ENCODE measurements at places on chromosomes 5 and 9. TPM values are rescaled to one million over a fixed set of nuclear protein-coding genes. Genes with fewer than 3 reads are reported as not detected.

DNA sequence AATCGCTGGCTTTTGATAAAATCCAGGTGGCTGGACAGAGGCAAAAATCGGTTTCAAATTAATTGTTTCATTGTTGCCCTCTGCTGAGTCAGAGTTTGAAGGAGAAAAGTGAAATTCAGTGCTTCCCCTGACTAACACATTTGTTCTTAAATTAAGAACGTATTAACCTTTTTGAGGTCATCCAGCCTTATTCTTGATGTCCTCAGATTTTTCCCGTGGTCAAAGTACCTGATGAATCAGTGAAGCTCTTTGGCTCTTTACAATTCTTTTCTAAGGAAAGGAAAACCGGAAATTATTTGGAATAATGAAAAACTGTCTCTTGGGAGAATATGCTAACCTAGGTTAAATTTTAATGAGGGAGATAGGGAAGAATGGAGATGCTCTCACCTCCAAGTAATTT is 21.6 kb downstream of the OSMR start:
- peaks cover 2% of the 10 kb centered on the region for H3K4me1 ChIP-seq
- H3K27me3 ChIP-seq = no peaks in the 10 kb centered on the region
- no peaks in the 10 kb centered on the region for H3K36me3 ChIP-seq
- DNase-seq = no peak

The PDE6A gene
- total RNA-seq = 0.45 TPM

The SMIM33 gene
- total RNA-seq = not detected

The CMYA5 gene
- total RNA-seq = 51.7 TPM

- no peaks in the 10 kb centered on the region for H3K27me3 ChIP-seq
- no peak overlapping the region for H3K4me3 ChIP-seq
- no peaks in the 10 kb centered on the region for H3K36me3 ChIP-seq
- H3K4me1 ChIP-seq = peaks cover 16% of the 10 kb centered on the region
- peak; percentile 77 for DNase-seq
These were observed 140.9 kb downstream of the AOPEP start for GRCh38 chr9:94867281-94867841.

The IGFBPL1 gene
- not detected for total RNA-seq

The SLC6A18 gene
- total RNA-seq = not detected

The RGS14 gene
- 4.0 TPM for total RNA-seq

GRCh38 chr9:85897848-85898247 is 43.1 kb upstream of the NAA35 start:
- H3K27ac ChIP-seq = no peak overlapping the region
- no peaks in the 10 kb centered on the region for H3K36me3 ChIP-seq
- no peaks in the 10 kb centered on the region for H3K4me1 ChIP-seq
- H3K27me3 ChIP-seq = no peaks in the 10 kb centered on the region
- no peak for DNase-seq

The SUSD3 gene
- 44.3 TPM for total RNA-seq

- no peaks in the 10 kb centered on the region for H3K27me3 ChIP-seq
- no peak overlapping the region for H3K27ac ChIP-seq
- H3K4me1 ChIP-seq = no peaks in the 10 kb centered on the region
- DNase-seq = no peak
- no peaks in the 10 kb centered on the region for H3K36me3 ChIP-seq
These were observed 18.7 kb upstream of the GRPEL2 start for GRCh38 chr5:149326611-149327010.

DNA sequence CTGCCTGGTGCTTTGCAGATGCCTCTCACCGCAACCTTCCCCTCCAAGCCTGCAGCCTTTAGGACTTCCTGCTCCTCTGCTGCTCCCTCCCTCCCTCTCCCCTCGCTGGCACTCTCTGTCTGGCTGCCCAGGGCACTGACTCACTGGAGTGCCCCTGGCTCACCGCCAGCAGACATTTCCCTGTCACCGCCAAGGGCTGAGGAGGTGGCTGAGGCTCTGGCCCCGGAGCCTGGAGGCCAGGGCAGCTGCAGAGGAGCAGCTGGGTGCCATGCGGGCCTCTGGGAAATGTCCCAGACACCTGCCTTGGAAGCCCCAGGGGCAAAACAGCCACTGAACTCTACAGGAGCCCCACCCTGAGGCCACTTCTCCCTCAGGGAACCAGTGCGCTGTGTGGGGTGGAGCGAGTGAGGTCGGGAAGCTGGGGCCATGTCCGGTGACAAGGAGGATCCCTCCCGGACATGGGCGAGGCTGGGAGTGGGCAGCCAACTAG is 53.4 kb downstream of the TENT4A start:
- H3K4me3 ChIP-seq = no peak overlapping the region
- no peaks in the 10 kb centered on the region for H3K27me3 ChIP-seq
- peaks cover 1% of the 10 kb centered on the region for H3K4me1 ChIP-seq
- H3K36me3 ChIP-seq = no peaks in the 10 kb centered on the region

DNA sequence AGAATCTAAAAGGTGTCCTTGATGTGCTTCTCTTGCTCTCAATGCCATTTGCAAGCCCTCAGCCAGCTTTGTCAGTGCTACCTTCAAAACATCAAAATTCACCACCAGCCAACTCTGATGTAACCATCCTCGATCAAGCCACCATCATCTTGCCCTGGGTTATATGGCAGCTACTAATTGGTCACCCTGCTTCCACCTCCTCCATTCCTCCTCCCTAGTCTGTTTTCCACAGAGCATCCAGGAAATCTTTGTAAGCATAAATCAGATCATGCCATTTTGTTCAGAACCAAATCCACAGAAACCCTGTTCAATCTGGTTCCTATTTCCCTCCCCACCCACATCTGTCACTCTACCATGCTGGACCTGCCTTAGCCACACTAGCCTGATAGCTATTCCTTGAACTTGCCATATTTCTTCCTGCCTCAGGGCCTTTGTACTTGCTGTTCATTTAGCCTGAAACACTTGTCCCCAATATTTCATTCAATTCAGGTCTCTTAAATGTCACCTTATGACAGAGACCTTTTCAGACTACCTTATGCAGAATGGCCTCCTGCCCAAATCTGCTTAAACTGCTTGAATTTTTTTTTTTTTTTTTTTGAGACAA is 1.9 kb upstream of the B4GALT1 start:
- H3K27me3 ChIP-seq = no peaks in the 10 kb centered on the region
- H3K27ac ChIP-seq = no peak overlapping the region
- H3K4me3 ChIP-seq = no peak overlapping the region
- H3K36me3 ChIP-seq = no peaks in the 10 kb centered on the region
- peaks cover 7% of the 10 kb centered on the region for H3K4me1 ChIP-seq

The PTGES gene
- 5.1 TPM for total RNA-seq

DNA sequence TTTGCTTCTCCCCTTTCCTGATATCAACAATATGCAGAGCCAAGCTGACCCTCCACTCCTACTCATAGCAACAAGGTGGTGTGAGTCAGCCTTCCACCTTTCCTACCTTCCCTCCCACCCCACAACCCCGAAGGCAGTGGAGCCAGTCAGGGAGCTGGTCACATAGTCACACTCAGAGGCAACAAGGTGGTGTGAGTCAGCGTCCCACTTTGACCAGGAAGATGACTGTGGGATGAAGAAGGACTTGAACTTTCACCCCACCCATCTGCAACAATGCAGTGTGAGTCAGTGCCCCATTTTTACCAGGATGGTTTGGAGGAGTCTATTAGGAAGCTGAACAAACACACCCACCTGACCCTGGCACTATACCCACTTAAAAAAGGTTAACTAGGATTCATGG is 30.1 kb upstream of the ZNF782 start:
- H3K36me3 ChIP-seq = no peaks in the 10 kb centered on the region
- DNase-seq = no peak
- no peak overlapping the region for H3K4me3 ChIP-seq
- no peaks in the 10 kb centered on the region for H3K4me1 ChIP-seq
- no peaks in the 10 kb centered on the region for H3K27me3 ChIP-seq

DNA sequence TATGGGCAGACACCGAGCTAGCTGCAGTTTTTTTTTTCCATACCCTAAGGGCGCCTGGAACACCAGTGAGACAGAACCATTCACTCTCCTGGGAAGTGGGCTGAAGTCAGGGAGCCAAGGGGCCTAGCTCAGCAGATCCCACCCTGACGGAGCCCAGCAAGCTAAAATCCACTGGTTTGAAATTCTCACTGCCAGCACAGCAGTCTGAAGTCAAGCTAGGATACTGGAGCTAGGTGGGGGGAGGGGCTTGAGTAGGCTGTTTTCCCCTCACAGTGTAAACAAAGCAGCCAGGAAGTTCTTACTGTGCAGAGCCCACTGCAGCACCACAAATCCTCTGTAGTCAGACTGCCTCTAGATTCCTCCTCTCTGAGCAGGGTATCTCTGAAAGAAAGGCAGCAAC is 151.7 kb upstream of the HCN1 start:
- H3K27me3 ChIP-seq = no peaks in the 10 kb centered on the region
- H3K4me3 ChIP-seq = no peak overlapping the region
- no peaks in the 10 kb centered on the region for H3K36me3 ChIP-seq
- DNase-seq = no peak
- no peak overlapping the region for H3K27ac ChIP-seq

The SEMA4D gene
- 18.6 TPM for total RNA-seq

The CARD6 gene
- 4.3 TPM for total RNA-seq

GRCh38 chr5:55544341-55544740 is 9.6 kb upstream of the PLPP1 start:
- no peak overlapping the region for H3K27ac ChIP-seq
- H3K4me1 ChIP-seq = no peaks in the 10 kb centered on the region
- H3K4me3 ChIP-seq = no peak overlapping the region
- H3K27me3 ChIP-seq = no peaks in the 10 kb centered on the region
- DNase-seq = no peak
- no peaks in the 10 kb centered on the region for H3K36me3 ChIP-seq

DNA sequence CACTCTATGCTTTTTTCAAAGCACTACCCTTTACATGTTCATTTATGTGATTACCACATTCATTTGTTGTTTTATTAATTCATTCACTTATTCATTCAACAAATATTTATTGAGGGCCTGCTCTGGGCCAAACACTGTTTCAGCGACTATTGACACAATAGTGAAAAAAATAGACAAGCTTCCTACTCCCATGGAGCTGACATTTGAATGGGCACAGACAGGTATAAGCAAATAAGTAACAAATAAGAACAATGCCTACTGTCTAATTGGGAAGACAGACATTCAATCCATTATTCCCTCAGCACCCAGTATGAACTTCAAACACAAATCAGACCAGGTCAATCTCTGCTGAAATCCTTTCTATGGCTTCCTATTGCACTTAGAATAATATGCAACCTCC is 156.9 kb upstream of the NR3C1 start:
- H3K4me3 ChIP-seq = no peak overlapping the region
- no peak overlapping the region for H3K27ac ChIP-seq
- no peak for DNase-seq
- H3K4me1 ChIP-seq = no peaks in the 10 kb centered on the region
- H3K36me3 ChIP-seq = no peaks in the 10 kb centered on the region
- no peaks in the 10 kb centered on the region for H3K27me3 ChIP-seq

DNA sequence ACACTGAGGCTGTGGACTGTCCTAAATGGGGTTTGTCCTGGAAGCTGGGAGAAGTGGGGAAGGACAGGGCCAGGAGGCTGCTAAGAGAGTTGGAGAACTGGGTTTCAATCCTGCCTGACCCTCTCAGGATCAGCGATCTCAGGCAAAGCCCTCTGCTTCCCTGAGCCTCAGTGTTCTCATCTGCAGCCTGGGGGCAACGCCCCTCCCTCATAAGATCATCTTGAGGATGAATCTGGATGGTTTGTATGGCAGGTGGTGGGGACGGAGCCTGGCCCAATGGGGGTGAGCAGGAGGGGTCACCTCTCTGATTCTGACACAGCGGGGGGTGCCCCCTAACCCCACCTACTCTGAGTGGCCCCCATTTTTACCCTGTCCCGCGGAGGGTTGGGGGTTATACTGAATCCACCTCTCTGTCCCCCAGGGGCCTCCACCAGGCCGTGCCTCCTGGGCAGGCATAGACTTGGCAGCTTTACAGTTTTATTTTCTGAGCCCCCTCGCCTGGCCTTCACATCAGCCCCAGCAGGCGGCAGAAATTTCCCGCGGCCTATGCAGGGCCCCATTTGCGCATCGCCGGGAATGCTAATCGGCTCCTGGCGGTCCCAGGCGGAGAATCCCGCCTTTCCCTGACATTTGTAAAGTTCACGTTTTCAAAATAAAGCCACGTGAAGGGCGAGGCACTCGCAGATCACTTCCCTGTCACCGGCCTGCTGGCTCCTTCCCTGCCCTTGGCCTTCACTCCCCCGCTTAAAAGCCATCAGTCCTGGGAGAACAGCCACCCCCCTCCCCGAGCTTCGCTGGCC is 17.8 kb upstream of the LAMC3 start:
- no peaks in the 10 kb centered on the region for H3K27me3 ChIP-seq
- no peak overlapping the region for H3K4me3 ChIP-seq
- no peaks in the 10 kb centered on the region for H3K4me1 ChIP-seq
- DNase-seq = no peak
- H3K27ac ChIP-seq = no peak overlapping the region

DNA sequence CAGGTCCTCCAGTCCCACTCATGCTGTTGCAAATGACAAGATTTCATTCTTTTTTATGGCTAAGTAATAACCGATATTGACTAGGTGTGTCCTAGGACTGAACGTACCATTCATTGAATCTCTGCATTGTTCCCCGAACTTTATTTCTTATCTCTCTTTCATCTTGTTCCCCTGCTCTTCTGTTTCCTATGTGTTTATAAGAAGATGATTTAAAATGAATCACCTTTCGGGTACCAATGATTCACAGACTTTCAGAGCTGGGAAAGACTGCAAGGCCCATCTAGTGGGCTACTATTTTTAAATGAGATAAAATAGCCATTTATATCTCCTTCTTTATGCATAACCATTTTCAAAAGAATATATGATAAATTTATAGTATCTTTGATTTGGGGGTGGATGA is 133.0 kb downstream of the CDH18 start:
- no peaks in the 10 kb centered on the region for H3K27me3 ChIP-seq
- DNase-seq = no peak
- H3K27ac ChIP-seq = no peak overlapping the region
- no peaks in the 10 kb centered on the region for H3K4me1 ChIP-seq

The MSMP gene
- not detected for total RNA-seq

DNA sequence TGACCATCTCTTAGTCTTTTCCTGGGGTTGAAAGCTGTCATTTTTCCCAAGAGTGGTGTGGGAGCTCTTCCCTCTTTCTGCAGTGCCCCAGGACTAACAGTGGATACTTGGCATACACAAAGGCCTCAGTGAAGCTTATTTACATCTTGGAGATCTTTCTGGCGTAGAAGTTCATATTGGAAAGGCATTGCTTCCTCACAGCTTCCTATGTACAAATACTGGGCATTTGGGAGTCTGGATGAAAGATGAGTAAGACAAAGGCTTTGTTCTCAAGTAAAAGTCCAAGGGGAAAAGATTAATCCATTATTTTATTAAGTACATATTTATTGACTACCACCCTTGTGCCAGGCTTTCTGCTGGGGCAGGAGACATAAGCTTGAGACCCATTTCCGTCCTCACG is 22.0 kb downstream of the MAP3K1 start:
- H3K4me3 ChIP-seq = no peak overlapping the region
- DNase-seq = no peak
- peak overlapping the region; percentile 14 for H3K27ac ChIP-seq
- no peaks in the 10 kb centered on the region for H3K36me3 ChIP-seq
- H3K4me1 ChIP-seq = peaks cover 4% of the 10 kb centered on the region
- no peaks in the 10 kb centered on the region for H3K27me3 ChIP-seq

- no peaks in the 10 kb centered on the region for H3K36me3 ChIP-seq
- H3K27me3 ChIP-seq = no peaks in the 10 kb centered on the region
- no peak for DNase-seq
- H3K4me1 ChIP-seq = no peaks in the 10 kb centered on the region
These were observed 1.6 kb upstream of the PRDM6 start for GRCh38 chr5:123087173-123088030.

GRCh38 chr9:5982317-5982716 is 33.1 kb downstream of the RANBP6 start:
- H3K27me3 ChIP-seq = no peaks in the 10 kb centered on the region
- no peak for DNase-seq
- H3K27ac ChIP-seq = no peak overlapping the region

All from ovary (tissue), 10 donors.